Frontal cortex (tissue), 4 donors: ENCODE measurements at places on chromosomes 2 and 18. TPM values are rescaled to one million over a fixed set of nuclear protein-coding genes. Genes with fewer than 3 reads are reported as not detected.

DNA sequence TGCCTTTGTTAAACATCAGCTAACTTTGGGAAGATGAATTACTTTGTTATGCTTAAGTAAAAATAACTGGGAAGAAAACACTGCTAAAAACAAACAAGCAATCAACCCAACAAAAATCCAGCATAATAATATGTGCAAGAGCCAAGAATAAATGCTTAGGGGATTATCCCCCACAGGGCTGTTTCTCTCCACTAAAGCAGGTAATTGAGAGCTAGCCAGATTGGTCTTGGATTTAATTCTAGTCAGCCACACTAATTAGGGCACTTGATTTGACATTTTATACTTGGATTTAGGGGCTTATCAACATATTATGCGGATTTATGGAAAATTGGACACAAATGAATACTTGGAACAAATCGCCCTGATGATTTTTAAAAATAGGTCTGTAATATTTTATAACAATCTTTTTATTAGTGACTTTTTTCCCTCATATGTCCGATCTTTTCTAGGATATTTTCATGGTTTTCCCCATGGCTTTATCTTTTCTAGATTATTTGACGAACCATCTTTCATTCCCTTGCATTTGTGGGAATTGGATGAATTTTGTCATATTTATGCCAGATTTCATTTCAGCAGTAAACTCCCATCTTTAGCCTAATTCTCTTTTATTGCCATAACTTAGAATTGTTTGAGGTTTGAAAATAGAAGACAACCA, 199.1 kb upstream of the NXPH2 start:
- no peak for DNase-seq

DNA sequence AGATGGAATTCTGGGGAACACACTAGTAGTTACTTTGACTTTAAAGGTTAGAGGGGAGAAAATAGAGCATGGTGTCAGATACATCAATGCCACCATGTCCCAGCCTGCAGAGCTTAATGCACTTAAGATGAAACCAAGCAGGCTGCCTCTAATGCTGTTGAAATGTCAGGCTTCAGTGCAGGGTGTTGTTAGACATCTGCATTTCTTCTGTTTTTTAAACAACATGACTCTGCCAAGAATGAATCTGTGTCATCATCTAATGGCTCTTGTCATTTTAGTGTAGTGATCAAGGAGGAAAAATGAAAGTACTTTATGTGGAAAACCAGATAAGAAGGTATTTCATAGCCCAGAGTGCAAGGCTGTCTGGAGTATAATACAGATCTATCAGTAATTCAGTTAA, 29.9 kb downstream of the LYPD1 start:
- no peak for DNase-seq

DNA sequence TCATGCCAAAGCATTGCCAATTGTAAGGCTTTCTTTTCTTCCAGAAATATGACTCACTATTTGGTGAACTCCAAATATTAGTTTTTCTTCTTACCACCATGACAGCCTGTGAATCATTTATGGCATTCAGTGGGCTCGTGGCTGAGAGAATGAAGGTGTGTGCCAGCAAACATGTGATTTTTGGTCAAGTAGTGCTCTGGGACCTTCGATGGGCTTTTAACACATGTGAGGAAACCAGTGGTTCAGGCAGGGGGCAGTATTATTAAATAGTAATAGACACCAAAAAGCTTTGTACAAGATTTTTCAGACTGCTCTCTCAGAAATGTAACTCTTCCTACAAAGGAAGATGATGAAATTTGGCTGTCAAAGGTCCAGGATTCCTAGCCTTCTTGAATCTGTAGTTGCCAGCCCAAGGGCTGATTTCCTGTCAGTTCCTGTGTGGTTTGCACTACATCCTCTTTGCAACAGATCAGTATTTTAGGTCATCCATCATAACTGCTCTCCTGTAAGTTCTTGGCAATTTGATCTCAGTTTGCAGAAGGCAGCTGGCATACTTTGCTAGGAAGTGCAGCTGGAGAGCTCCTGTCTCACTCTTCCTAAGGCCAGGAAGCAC, 64.3 kb downstream of the BABAM2 start:
- no peak for DNase-seq

DNA sequence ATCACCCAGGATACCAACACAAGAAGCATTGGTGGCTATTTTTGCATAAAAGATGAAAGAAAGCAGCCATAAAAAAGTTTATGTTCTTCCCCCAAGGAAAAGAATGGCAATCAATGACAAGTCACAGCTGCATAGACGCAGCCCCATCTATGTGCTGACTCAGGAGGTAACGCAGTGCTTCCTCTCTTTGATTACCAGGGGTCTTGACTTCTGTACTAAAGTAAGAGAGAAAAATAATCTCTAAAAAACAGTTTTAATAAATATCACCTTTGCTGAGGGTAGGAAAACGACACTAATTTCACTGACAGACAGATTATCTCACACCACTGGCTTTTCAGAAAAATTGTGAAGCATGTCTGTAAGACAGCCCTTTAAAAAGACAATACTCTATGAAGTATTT, 33.9 kb upstream of the EVA1A start:
- no peak for DNase-seq

DNA sequence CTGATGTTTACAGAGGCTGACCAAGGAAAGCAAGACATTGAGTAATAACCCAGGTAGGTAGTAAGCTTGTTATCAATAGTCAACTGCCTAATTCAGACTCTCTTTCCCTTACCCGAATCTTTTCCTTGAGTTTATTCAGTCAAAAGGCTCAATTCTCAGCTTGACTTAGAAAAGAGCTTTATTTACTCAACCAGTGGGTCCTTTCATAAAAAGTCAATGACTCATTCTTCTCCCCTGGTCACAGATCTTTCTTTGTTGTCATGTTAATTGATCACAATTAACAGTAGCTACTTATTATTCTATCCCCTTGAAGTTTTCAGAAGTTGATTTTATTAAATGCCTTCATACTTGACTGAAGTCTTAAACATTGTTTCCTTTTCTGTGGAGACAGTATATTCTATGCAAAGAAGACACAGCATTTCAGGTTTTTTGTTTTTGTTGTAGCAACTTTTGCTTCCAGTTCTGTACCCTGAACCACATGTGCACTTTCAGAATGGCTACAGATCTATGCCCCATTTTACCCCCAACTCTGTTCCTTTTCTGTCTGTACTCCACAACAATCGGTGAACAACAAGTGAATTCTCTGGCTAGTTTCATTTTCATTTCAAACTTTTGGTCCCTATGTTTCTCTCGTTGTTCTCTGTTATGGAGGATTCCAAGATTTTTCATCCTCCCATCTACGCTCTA, 428.3 kb downstream of the NCKAP5 start:
- DNase-seq: no peak

DNA sequence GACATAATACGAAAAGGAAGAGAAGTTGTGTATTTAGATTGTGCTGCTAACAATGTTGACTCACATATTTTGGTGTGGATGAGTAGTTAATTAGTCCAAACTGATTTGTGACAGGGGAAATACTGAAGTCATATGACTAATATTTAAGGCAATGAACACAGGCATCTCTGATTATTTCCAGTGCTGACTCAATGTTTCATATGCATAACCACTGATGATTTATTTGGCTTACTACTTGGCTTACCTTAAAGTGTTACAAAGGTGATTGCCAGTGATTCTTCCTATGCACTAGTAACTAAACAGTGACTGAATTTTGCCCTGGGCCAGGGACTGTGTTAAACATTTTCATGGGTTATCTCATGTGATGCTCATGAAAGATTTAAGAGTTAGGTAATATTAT, 722.6 kb downstream of the METTL4 start:
- DNase-seq: no peak

Gene NYAP2
- total RNA-seq: 14.3 TPM
